ENCODE measurements at places on chromosomes 13 and 19.
A peak's percentile ranks its signal among the peaks of the same experiment; 100 is the strongest.

DNA sequence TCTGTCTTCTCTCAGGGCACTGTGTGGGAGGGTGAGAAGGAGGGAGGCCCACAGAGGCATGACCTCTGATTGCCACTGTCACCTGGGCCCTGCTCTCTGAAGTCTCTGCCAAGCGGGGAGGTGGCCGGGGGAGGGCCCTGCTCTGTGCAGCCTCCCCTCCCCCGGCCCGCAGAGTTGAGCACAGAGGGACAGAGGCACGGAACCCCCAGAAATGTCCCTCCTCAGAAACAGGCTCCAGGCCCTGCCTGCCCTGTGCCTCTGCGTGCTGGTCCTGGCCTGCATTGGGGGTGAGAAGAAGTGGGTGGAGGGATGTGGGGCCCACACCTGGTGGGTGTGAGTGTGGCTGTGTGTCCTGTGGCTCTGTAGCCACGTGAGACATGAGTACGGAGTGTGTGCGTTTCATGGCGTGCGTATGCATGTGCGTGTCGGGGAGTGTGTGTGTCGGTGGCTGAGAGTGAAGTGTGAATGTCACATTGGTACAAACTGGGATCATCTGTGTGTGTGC lies at the start of gene APOC4:
APOC4 (plus strand) TSS at position 171 of the 505 bp plus-strand sequence; CDS start at position 212, 41 bp downstream.
- no peak for DNase-seq

DNA sequence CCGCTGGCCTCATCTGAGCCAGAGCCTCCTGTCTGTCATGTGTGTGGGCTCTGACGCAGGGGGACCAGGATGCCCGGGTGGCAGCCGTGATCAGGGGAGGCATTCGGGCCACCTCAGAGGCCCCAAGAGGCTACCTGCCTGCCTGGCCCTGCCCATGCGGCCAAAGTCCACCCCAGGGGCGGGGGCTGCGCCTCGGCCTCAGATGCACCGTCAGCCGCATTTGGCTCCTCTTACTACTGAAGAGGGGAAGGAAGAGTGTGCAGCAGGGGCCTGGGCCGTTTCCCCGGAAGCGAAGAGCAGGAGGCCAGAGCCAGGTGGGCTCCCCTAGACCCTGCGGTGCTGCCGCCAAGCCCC lies 34.0 kb downstream of the C13orf46 start:
- no peak for DNase-seq

DNA sequence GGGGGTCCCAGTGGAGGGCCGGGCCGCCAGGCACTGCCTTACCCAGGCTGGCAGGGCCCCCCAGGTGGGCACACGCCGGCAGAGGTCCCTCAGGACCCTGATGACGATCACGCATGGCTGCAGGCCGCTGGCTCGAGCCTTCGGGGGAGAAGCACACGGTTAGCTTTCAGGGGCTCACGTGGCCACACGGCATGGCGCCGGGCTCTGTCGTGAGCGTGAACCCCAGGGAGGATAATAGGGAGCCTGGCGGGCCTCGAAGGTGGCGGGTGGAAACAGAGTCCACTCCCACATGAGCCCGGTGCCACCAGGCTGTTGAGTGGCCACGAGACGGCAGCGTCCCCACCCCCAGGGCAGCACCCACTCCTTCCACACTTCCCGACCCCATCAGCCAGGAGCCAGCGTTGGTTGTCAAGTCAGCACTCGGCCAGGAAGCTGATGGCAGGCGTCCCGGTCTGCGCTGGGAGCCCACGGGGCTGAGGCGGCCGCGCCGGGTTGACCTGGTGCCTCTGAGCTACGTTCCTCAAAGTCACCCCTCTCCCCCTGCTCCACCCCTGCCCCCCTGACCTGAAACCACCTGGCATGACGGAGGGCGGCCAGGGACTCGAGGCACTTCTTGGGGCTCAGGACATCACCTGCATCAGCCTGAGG lies 24.7 kb upstream of the MATK start:
- no peak for DNase-seq

GRCh38 chr19:34241513-34242337 lies 12.6 kb upstream of the GARRE1 start:
- peak; percentile 64 for DNase-seq

- no peak for DNase-seq
Observed at GRCh38 chr13:113907635-113908617, 44.0 kb upstream of the GAS6 start.

GRCh38 chr13:31945202-31945961 lies 86.2 kb upstream of the FRY start:
- DNase-seq = peak; percentile 35

- DNase-seq = no peak
Observed at GRCh38 chr13:55543053-55543452, 1597.7 kb upstream of the PRR20A start.

DNA sequence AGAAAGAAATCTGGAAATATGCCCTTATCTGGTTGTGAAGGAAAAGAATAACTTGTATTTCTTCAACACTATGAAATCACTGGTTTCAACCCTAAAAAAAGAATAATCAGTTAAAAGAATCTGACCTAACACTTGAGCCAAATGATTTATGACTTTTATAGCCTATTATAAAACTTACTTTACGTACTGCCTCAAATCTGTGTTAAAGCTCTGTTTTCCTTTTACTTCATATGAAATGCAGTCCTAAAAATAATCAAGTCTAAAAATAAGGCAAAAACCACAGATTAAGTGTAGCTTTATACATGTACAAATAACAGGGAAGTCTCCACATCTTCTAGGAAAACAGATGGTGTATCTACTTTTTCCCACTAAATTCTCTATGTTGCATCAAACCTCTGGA lies 101.3 kb downstream of the VWA8 start:
- DNase-seq = no peak

GRCh38 chr13:97848886-97849285 lies 104.6 kb upstream of the IPO5 start:
- peak; percentile 5 for DNase-seq

- DNase-seq = no peak
Observed at GRCh38 chr19:47096721-47097120, 16.9 kb downstream of the ZC3H4 start.

DNA sequence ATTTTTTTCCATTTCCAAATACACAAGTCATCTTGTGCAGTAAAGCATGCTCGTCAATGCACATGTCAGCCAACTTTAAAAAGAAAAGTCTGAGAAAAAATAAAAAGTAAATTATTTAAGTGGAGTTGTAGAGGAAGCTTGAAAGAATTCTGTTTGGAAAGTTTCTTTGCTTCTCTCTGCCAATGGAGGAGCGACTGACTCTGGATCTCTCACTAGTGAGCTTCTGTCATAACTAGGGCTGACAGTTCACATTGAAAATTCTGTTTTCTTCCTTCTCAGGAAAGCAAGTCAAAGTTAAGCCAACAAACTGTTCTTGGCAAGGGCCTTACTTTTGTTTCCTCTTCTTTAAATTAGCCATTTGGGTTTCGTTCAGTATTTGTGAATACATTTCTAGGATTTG lies 298.2 kb downstream of the POU4F1 start:
- no peak for DNase-seq

- peak; percentile 83 for DNase-seq
Observed at GRCh38 chr19:44757735-44758505, 9.4 kb downstream of the BCL3 start.

Measured in lung (tissue), 17 donors.